GM12864 (cell line): ENCODE measurements at places on chromosomes 11 and 22.

GRCh38 chr22:45235851-45236342 is 4.8 kb downstream of the KIAA0930 start:
- no peak for DNase-seq

GRCh38 chr11:131430473-131431208 is 60.2 kb downstream of the NTM start:
- no peak for DNase-seq

DNA sequence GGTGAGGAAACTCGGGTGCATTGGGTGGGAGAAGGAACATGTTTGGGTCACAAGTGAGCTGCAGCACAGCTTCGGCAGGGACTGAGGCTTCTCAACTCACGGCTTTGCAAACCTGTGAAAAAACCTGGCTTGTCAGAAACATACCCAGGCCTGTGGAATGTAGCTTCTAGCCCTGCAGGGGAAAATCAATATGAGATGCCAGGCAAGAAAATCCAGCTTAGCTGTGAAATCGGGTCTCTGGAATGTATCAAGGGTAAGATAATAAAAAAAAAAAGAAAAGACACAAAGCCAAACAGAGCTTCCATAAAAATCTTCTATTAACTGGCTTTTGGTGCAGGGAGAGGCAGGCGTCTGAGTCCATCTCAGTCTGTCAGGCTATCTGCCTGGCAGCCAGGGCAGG is 28.5 kb downstream of the UQCR10 start:
- DNase-seq, result no peak

GRCh38 chr11:110921742-110922521 is 209.7 kb upstream of the ARHGAP20 start:
- no peak for DNase-seq

DNA sequence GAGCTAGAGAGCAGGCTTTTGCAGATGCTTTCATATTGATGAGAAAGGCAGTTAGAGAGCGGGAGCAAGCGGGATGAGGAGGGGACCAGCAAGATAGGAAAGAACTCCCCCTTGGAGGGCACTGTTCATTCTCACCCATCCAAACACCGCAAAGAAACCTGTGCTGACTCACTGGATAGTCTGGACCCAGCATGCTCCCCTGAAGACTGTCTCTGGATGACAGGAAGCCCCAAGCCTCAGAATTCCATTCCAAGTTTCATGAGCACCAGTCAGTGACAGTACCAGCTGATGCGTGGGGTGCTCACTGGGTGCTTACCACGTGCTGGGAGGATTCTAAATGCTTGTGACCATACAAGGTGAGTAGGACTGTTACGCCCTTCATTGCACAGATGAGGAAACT is 34.2 kb downstream of the MICAL3 start:
- no peak for DNase-seq

DNA sequence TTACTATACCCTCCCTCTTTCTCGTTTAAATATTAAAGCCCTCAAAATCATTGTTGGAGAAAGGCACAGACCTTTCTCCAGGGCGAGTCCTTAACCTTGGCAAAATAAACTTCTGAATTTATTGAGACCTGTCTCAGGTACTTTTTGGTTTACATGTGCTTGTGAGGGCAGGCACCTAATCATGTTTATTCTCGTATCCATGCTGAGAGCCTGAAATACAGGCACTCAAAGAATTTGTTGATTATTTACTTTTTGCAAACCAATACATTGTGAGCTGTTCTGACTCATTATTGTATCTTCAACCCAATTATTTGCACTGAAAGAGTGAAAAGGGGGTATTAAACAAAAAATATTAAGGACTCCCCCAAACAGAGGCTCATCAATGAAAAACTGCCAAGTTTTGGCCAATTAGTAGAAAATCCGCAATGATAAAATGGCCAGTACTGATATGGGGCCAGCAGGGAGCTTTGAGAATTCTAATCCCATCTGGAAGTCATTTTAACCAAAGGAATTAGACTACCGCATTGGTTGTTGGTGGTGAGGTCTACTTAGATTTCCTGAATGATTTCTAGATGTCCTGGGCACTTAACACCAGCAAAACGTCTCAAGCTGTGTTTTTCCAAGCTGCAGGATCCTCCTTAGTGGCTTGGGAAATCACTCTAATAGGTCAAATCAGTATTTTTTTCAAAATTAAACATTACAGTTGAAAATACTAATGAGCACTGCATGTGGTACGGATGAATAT is 157.3 kb downstream of the SWAP70 start:
- no peak for DNase-seq

- DNase-seq, result no peak
Observed at GRCh38 chr11:114185436-114185835, 110.8 kb upstream of the NNMT start.

DNA sequence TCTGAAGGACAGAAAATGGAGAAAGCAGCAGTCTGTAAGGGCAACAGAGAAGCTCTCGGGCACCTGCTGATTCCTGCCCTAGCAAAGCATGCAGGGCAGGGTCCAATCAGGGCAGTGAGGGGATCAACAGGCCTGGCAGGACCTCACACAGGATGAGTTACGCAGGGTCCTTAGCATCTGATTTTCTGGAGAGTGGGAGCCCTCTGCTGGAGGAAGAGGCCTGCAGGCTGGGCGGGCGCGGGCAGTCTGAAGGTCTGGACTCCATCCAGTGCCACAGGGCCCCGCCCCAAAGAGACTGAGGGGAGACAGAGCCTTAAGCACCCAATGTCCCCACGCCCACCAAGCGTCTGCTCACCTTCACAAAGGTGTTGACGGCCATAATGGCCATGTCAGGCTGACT is 28.9 kb downstream of the AP1B1 start:
- DNase-seq, result no peak

- DNase-seq, result no peak
Observed at GRCh38 chr22:27636716-27637508, 164.6 kb downstream of the MN1 start.

- no peak for DNase-seq
Observed at GRCh38 chr11:48019217-48019584, 38.8 kb downstream of the PTPRJ start.

DNA sequence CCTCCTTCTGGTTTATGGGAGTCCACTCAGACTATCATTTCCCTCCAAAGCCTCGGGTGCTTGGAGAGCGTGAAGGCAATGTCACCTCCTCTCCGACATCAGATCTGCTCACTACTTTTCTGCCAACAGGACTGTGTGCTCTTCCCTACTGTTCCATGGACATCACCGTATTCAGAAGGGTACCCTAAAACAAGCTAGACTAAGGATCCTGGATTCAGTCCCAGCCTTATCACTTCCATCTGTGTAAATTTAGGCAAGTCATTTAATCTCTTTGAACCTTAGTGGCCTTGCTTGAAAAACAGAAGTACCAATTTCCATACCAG is 78.2 kb downstream of the KCNC1 start:
- no peak for DNase-seq

- no peak for DNase-seq
Observed at GRCh38 chr11:20015101-20015500, 145.2 kb downstream of the DBX1 start.

GRCh38 chr11:27934830-27935145 is 173.2 kb downstream of the KIF18A start:
- no peak for DNase-seq

DNA sequence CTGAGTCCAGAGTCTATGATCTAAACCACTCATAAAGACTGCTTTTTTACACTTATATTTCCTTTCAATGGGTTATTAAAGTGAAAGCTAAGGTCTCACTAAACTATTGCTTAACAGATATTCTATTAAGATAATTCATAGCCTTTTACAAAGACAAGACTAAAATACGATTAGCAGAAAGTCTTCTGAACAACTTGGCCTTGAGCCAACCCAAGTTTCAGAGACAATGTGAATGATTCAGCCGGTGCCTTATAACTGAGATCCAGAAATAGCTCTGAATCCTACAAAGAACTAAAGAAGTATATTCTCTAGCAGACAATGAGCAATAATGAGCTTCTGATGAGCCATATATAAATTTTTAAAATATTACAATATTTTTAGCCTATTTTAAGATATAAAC is 41.5 kb upstream of the CARD18 start:
- DNase-seq, result no peak

DNA sequence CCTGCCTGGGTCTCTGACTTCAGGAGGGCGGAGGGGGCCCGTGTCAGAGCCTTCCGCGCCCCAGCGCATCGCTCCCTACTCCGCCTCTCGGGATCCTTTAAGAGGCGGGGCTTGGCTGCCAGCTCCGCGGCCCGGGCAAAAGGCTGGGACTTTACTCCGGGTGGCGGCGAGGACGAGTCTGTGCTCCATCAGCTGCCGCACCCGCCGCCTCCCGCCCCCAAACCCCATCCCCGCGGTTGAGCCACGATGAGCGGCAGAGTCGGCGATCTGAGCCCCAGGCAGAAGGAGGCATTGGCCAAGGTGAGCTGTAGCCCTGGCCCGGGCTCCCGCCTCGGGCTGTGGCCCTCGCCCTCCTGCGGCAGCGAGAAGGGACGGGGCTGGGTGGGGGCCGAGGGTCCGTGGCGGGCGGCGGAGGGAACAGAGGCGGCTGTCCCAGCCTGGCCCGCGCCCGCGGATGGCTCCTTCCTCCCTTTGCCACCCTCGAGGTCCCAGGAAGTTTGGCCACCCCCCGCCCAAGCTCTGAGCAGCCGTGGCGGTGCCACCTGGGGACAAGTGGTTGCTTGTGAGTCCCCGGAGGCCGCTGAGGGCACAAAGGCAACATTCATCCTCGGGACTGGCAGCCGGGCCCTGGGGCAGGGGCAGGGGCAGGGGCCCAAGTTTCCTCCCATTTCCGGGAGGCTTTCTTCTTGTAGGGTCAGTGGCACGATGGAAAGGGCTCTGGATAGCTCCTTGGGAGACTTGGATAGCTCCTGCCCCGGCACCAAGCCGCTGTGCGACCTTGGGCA is at the start of gene SEC14L2:
Gene SEC14L2 (plus strand): TSS at position 148 of the 785 bp plus-strand sequence. CDS start 99 bp downstream, at position 247.
- DNase-seq, result no peak

GRCh38 chr11:116424615-116425261 is 348.0 kb downstream of the BUD13 start:
- no peak for DNase-seq

DNA sequence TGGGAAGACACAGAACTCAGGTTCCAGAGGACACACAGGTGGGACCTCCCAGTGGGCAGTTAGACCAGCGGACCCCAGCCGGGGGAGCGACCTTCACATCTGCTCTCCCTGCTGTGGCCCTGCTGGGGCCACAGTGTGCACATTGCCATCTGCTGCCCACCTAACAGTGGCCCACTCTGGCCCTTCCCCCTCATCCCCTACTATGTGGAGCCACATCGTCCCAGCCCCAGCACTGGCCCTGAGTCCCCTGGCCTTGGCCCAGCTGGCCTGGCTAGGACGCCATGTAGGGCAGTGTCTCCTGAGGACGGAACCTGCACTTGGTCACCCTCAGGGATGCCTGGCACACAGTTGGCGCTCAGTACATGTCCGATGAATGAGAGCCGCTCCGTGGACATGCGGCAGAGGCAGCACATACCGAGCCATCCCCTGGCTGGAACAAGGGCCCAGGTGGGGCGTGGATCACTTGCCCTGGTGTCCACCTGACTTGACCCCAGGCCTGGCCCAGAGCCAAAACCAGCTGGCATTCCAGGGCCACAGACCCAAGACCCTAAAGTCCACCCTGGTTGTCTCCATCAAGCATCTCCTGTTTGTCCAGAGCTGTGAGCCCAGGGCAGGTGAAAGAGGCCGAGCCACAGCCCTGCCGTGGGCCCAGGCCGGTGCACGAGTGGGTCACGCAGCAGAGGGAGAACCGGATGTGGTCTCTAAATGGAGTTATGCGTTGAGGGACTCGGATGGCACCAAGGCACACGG is 93.1 kb upstream of the FGF3 start:
- DNase-seq, result no peak

DNA sequence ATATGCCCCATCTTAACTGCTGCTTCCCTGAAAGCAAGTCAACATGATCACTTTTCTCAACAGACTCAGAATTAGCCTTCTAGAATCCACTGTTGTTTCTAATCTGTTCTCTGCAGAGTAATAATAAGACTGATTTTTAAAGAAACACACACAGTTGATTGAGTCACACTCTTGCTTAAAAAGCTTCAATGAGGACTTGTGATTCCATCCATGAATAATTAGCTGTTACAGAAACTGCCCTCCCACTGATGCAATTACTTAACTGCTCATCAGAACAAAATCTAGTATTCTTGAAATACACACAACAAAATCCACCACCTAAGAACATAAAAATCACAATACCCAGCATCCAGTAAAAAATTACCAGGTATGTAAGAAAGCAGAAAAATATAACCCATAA is 100.5 kb upstream of the TIMP3 start:
- no peak for DNase-seq
